ENCODE measurements at places on chromosomes 16 and 17.

- no peak for DNase-seq
Measured at GRCh38 chr17:57311281-57312216, 55.2 kb downstream of the MSI2 start.

- no peak for DNase-seq
Measured at GRCh38 chr17:15007147-15007553, 258.0 kb downstream of the PMP22 start.

- DNase-seq, result no peak
Measured at GRCh38 chr17:44417553-44417952, 28.1 kb upstream of the ITGA2B start.

- no peak for DNase-seq
Measured at GRCh38 chr16:12742741-12743140, 60.9 kb downstream of the CPPED1 start.

GRCh38 chr16:88773812-88774291 is 11.2 kb downstream of the PIEZO1 start:
- DNase-seq, result no peak

DNA sequence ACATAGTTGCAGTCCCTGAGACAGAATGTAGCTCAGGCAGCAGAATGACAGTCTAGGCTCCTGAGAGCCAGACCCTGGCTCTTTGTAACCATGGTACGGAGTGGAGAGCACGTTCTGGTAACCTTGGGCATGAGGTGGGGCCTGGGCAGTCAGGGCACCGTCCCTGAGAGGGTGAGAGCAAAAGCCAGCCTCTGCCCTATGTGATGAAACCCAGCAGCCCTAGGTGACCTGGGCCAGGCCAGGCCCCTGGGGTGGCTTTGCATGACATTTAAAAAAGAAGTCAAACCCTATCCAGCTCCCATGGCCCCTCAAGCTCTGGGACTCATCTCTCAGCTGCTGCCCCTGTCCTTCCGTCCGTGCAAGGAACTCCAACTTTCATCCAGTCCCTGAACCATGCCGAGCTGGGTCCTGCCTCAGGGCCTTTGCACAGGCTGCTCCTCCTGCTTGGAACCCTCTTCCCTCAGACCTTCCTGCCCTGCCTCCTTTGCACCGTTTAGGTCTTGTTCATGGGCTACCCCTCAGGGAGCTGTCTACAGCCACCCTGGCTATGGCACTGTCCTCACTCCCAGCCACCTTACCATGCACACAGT is 188.6 kb downstream of the NTN1 start:
- DNase-seq, result no peak

GRCh38 chr17:48800626-48801217 is 16.3 kb downstream of the TTLL6 start:
- DNase-seq, result no peak

DNA sequence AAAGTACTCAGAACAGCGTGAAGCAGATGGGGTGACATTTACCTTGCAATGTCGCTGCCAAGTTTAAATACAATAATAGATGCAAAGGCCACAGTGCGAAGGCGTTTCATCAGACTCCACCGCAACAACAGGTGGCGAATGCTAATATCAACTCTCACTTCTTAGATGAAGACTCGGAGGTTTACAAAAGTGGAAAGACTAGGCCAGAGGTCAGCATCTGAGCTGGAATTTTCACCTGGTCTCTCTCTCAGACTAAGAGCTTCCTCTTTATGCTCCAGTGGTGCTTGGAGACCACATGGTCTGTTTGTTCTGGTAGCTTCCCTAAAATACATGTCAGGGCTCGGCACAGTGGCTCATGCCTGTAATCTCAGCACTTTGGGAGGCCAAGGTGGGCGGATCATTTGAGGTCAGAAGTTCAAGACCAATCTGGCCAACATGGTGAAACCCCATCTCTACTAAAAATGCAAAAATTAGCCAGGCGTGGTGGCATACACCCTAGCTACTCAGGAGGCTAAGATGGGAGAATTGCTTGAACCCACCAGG is 169.1 kb downstream of the XYLT1 start:
- no peak for DNase-seq

- no peak for DNase-seq
Measured at GRCh38 chr17:33435721-33436301, 142.7 kb upstream of the ASIC2 start.

GRCh38 chr16:46701615-46702014 is 12.2 kb downstream of the ORC6 start:
- DNase-seq, result no peak

GRCh38 chr17:48483471-48484131 is 47.2 kb downstream of the HOXB1 start:
- DNase-seq, result no peak

GRCh38 chr17:18261146-18261515 is 669 bp downstream of the MIEF2 start:
- DNase-seq, result no peak

- no peak for DNase-seq
Measured at GRCh38 chr16:13438064-13438463, 481.9 kb upstream of the ERCC4 start.

GRCh38 chr16:47504599-47504998 is 43.5 kb downstream of the PHKB start:
- DNase-seq, result no peak

- DNase-seq, result no peak
Measured at GRCh38 chr17:58193641-58194255, 1.2 kb downstream of the EPX start.

DNA sequence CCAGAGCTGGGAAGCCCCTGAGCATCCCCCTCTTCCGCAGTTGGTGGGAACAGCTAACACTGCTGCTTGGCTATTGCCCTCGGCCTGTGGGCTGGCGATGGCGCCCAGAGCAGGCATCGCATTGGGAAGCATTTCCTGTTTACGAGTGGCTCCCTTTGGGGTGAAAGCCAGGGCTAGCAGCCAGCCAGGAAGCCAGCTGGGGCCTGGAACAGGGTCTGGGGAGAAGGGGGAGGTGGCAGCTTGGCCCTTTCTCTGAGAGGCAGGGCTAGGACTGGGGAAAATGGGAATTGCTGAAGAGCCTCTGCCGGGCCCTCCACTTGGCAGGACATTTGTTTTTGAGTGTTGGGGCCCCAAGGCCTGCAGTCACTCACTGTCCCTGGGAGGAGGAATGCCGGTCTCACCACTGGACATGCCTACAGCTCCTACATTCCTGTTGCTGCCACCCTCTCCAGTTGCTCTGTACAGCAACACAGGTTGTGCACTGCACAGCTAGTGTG is 2.4 kb upstream of the MTSS2 start:
- no peak for DNase-seq

GRCh38 chr17:50638966-50639713 is 4.5 kb downstream of the ABCC3 start:
- no peak for DNase-seq

- DNase-seq, result no peak
Measured at GRCh38 chr17:43832168-43832975, 574 bp downstream of the MPP3 start.

DNA sequence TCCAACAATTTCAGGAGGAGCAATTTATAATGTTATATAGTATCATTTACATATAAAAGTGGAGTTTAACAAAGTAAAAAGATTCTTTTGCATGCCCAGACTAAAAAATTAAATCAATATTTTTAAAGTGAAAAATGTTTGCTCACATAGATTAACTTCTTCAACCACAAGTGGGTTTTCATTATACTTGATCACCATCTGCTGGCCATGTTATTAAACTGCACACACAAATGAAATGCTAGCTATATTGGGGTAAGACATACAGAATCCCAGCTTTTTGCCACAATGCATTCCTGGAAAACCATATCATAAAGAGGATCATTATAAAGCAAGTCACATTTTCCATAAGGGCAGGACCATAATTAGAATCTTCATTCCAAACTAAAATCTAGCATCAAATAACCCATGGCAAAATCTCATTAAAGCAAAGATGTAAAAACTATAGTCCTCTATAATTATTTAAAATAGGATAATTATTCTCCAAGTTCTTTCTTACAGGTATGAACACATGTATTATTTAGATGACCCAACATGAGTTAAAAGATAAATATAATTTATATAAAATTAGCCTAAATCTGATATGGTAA is 26.3 kb downstream of the CEP112 start:
- DNase-seq, result peak; percentile 64

DNA sequence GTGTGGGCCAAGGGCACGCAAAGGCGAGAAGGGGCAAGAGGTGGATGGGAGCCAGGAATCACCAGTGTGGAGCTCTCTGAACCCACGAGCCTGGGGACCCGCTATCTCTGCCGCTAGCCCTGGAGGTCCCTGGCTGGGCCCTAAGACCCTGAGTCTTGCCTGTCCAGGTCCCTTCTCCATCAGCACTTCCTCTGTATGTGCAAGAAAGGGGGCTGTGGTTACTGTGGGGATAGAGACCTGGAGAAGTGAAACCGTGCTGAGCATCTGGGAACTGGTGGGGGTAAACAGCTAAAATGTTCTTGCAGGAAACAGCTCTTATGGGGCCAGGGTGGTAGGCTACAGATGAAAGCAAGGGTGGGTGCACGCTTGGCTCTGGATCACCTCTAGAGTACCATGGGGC is 3.1 kb downstream of the SPNS3 start:
- DNase-seq, result no peak

DNA sequence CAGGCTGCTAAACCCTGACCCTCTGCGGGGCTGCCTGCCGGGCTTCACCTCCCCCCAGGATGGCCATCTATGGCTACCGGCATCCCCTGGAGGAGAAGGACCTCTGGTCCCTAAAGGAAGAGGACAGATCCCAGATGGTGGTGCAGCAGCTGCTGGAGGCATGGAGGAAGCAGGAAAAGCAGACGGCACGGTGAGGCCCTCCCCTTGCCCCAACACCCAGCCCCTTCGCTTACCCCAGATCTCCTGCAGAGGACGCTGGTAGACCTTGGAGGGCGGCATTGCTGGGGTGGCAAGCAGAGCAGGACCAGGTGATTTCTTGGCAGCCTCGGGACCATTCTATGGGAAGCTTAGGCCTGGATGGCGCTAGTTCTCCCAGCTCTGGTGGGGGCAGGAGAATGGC is 24.5 kb downstream of the ABCC3 start:
- no peak for DNase-seq

- no peak for DNase-seq
Measured at GRCh38 chr17:72318131-72318530, 197.3 kb downstream of the SOX9 start.

DNA sequence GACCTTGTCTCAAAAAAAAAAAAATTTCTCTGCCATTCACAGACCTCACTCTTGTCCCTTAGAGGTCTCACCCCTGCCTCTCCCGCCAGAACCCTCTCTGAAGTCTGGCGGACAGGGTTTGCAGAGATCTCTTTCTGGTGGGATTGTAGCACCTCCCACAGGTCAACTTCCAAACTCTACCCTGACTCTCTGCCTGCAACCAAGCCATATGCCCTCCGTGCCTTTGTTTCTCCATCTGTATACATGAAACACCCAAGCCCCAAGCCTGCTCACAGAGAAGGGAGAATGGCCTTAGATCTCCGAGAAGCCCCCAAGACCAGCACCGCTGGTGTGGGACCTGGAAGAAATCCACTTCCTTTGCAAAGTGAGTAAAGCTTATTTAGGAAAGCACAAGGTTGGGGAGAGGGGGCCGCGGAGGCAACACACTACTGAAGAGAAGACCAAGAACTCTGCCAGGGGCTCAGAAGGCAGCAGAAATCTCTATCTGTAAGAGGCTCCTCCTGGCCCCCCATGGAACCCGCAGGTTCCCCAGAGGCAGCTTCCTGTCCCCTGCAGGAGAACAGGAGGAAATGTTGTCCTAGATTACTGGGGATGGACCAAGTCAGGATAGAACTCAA is 219.9 kb downstream of the C16orf78 start:
- no peak for DNase-seq

GRCh38 chr17:48215583-48216139 is 108.1 kb downstream of the SNX11 start:
- DNase-seq, result no peak

- DNase-seq, result no peak
Measured at GRCh38 chr17:28078341-28079229, 36.1 kb downstream of the NLK start.

GRCh38 chr17:36503456-36504155 is 17.1 kb downstream of the ZNHIT3 start:
- no peak for DNase-seq

DNA sequence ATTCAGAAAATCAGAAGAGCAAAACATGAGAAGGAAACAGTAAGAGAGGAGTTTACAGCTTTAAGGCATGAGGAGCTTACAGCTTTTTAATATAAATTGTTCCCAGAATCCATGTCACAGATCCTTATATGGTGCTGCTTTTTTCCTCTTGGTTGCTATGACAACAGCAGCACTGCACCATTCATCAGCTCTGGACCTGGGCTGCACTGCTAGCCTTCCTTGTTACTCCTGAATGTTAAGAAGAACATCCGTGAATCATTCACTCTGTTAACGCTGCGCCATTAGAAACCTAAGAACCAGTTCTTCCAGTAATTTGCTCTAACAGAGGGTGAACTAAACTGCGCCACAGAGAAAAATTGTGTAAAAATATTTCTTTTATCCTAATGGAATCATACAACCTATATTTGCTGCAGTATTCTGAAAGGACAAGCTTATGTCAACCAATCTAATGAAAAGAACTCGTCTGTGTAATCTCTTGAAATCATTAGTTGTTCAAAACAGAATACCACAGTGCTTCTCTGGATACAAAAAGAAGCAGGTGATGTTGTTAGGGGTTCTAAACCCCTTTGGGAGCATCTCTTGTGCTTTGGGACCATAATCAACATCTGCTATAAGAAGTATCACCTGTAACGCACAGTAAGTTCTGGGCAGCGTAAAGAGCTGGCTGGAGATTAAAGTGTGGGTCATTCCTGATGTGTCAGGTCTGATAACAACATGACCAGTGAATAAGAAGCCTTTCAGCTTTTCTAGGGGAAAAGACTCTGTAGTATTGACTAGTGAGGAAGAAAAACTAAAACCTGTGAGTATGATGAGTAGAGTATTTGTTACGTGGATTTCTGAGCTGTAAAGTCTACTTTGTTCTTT is 151.2 kb downstream of the TANC2 start:
- no peak for DNase-seq

DNA sequence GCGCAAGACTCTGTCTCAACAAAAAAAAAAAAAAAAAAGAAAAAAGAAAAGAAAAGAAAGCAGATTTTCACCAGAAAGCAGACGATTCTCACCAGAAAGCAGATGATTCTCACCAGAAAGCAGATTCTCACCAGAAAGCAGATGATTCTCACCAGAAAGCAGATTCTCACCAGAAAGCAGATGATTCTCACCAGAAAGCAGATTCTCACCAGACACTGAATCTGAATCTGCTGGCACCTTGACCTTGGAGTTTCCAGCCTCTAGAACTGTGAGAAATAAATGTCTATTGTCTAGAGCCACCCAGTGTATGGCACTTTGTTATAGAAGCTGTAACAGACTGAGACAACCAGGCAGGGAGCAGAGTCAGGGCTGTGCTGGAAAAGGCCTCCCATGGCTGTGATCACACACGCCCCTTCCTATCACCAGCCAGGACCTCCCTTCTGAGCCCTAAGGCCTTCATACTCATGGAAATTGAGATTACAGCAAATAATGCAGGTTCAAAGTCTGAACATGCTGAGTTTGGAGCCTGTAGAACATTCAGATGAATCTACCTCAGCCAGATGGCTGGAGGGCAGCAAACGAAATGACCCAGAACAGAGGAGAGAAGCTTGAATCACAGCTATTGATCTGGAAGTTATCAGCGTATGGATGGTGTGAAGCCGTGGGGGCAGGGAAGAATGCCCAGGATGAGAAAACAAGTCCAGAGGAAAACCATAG is 309.3 kb downstream of the SLC39A11 start:
- DNase-seq, result no peak

GRCh38 chr17:345992-346785 is 6.4 kb downstream of the RPH3AL start:
- no peak for DNase-seq

GRCh38 chr17:13806092-13806491 is 204.4 kb upstream of the HS3ST3A1 start:
- no peak for DNase-seq

- no peak for DNase-seq
Measured at GRCh38 chr16:46807336-46807735, 23.6 kb downstream of the C16orf87 start.
